NCI-H446 (cell line): ENCODE measurements at places on chromosomes 12 and 14.

GRCh38 chr14:100539766-100540140 lies 47.5 kb downstream of the BEGAIN start:
- no peak for DNase-seq

GRCh38 chr12:68261896-68262295 lies 8.5 kb upstream of the IL22 start:
- no peak for DNase-seq

DNA sequence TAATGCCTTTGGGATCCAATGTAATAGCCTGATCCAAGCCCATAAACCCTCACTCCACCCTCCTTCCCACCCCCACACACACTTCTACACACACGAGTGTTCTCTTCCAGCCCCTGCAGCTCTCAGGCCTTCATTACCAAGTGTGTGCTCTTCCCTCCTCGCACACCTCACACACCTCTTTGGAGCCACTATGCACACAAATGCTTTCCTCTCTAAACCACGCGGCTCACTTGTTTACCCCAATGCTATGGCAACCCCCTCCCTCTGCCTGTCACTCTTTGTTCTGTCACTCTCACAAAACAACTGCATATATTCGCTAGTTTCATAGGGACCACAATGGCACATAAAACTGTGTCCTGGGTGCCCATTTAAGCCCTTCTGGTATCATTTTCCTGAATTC lies 35.1 kb downstream of the PPP2R5E start:
- DNase-seq = no peak

DNA sequence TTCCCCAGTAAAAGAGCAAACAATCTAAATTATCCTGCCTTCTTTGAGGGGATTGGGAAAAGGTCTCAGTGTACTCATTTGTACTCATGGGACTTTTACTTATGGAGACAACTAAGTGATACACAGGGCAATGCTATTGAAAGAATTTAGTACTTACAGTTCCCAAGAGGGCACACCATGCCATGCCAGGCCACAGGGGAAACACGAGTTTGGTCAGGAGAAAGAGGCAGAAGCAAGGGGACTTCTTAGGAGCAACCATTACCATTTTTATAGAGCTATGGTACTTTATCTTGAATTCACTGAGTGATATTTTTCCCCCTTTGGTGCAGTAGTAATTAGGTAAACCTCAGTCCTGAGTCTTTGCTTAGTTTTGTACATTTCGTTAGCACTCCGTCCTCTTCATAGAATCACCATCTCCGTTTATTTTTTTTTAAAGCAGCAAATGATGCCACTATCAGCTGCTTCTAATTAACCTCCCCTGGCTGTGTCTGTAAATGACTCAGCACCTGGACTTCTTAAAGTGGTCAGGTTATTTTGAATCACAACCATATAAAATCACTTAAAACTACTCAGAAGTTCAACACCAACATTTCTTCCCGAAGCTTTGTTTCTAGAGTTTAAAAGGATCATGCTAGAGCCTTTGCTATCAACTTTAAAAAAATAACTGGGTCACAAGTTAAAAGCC lies 5.9 kb upstream of the WASHC3 start:
- no peak for DNase-seq

GRCh38 chr12:78398750-78399149 lies 465.8 kb upstream of the SYT1 start:
- DNase-seq = no peak

GRCh38 chr12:82174936-82175335 lies 183.3 kb downstream of the CCDC59 start:
- DNase-seq = peak; percentile 76

DNA sequence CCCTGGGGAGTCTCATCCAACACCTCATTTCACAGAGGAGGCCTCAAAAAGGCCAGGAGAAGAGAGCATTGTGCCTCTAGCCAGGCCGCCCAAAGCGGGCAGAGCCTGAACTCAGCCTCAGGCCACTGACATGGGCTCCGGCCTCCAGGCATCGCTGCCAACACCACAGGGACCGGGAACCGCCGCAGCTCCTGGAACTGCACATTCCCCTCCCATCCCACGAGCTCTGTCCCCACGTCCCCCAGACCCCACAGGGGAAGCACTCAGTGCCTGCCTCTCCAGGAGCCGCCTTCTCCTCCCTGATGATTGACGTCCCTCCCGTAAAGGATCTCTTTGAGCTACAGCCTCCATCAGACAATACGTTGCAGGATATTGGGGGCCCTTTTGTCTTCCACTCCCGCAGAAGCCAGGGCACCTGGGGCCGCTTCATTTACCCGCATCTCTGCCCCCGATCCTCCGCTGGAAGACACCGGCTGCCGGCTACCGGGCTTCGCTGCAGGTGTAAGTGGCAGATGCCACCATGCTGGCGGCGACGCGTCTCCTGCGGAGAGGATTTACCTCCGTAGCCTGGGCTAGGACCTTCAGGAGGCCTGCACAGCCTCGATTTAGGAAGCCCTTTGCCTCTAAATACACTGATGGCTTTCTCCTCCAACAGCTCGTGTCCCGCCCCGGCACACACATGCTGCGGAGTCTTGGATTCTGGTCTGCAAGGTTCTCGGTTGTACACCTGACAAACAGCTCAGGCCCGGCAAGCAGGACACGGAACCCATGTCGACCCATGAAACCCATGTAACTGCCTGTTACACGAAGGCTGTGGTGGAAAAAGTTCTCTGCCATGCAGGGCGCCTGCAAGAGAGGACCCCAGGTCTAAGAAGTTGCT lies 104.8 kb downstream of the RIMBP2 start:
- DNase-seq = no peak

- no peak for DNase-seq
These were observed 24.4 kb upstream of the SERPINA4 start for GRCh38 chr14:94536836-94537235.

GRCh38 chr14:28407031-28407825 lies 359.4 kb upstream of the FOXG1 start:
- peak; percentile 57 for DNase-seq
